ENCODE measurements at places on chromosomes 11 and 22.

DNA sequence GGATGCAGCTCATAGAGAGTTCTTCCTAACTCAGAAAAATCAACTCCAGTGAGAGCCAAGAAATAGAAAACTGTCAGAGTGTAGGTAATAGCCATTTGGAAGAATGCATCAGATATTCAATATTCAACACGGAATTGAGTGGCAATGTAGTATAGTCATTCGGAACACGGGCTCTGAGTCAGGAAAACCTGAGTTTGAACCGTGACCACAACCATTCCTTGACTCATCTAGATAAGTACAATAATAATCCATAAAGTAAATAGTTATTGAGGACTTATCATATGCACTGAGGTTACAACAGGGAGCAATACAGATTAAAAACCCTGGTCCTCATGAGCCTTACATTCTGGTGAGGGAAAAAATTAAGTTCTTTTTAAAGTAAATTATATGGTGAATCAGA, 62.6 kb upstream of the PHF21A start:
- no peak for DNase-seq

- DNase-seq: no peak
Observed at GRCh38 chr11:108698844-108699642, 34.2 kb downstream of the DDX10 start.

DNA sequence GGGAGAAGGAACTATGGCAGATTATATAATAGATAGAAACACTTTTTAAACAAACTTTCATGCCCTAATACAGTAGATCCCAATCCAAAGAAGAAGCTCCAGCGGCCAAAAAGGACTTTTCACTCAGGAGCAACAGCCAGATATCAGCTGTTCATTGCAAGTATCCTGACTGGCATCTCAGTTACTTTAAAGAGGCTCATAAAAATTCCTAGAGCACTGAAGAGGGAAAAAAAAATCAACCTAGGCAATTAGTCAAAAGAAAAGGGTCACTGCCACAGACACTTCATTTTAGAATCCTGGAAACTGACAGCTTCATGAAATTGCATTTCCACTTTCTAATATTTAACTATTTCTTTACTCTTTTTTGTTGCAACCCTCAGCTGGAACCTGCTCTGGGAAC, 170.6 kb upstream of the SOX6 start:
- DNase-seq: no peak

- DNase-seq: no peak
Observed at GRCh38 chr11:134233729-134234179, 9.3 kb downstream of the VPS26B start.

DNA sequence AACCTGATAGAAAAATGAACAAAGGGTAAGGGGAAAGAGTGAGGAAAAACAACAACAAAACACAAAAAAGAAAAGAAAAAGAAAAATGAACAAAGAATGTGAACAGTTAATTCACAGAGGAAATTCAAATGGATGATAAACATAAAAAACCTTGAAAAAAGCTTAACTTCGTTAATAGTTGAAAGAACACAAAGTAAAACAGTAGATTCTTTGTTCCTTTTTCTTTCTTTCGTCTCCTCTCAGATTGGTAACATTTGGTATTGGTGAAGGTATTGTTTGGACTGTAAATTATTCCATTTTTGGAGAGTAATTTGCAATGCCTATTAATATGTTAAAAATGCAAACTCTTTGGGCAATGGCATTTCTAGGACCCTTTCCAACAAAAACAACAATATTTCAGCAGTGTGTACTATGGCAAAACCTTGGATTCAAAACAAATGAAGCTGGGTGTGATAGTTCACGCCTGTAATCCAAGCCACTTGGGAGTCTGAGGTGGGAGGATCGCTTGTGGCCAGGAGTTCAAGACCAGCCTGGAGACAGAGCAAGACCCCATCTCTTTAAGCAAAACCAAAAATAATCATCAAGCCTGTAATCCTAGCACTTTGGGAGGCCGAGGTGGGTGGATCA, 3.3 kb upstream of the BACE1 start:
- DNase-seq: no peak

DNA sequence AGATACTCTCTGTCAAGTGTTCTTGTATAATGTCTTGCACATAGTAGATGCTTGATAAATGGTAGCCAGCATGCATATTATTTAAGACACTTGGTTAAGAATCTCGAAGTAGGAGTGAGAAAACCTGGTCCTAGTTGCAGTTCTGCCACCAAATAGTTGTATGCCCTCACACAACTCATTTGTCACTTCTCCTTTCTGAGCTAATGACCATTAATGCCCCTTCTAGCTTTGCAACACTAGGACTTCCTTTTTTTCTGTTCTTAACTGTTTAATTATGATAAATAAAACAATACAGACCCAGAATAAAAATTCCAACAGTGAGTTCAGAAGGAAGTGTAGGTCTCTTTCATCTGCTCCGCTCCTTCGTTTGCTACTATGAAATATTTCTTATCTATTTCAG, 453.6 kb downstream of the TMEM135 start:
- DNase-seq: no peak

DNA sequence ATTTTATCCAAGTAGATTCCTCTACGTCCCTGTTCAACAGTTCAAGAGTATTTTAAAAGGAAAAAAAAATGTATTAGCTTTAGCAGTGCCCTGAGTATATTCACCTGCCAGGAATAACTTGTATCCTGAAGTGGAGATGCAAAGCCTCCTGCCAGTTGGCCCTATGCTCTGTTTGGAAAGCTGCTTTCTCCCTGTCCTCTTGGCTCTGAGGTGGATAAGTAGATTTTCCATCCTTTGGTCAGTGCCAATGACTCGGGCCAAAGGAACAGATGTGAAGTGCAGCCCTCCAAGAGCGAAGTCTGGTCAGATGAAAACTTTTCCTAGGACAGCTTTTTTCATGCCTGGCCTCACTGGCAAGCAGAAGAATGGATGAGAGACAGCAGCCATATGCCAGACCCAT, 839.9 kb upstream of the TENM4 start:
- DNase-seq: no peak

DNA sequence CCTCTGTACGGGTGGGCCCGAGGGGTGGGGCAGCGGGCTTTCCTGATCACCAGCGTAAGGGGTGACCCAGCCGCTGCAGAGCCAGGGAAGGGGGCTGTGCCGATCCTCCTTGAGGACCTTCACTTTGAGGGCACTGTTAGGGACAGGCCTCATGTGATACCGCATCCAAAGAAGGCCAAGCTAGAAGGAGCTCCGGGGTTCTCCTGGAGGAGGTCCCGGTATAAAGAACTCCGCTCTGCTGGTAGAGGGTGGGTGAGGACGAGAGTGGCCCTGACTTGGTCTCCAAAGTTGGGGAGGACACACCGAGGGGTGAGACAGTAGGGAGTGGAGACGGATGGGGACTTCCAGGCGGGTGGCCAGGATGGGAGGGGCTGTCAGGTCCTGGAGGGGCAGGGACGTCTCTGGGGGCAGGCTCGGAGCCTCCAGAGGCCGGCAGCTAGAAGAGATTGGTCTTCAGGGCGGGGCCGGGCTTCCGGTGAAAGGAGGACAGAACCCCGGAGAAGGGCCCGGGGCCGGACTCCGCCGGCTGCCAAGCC, 4.6 kb downstream of the PHOX2A start:
- DNase-seq: no peak

DNA sequence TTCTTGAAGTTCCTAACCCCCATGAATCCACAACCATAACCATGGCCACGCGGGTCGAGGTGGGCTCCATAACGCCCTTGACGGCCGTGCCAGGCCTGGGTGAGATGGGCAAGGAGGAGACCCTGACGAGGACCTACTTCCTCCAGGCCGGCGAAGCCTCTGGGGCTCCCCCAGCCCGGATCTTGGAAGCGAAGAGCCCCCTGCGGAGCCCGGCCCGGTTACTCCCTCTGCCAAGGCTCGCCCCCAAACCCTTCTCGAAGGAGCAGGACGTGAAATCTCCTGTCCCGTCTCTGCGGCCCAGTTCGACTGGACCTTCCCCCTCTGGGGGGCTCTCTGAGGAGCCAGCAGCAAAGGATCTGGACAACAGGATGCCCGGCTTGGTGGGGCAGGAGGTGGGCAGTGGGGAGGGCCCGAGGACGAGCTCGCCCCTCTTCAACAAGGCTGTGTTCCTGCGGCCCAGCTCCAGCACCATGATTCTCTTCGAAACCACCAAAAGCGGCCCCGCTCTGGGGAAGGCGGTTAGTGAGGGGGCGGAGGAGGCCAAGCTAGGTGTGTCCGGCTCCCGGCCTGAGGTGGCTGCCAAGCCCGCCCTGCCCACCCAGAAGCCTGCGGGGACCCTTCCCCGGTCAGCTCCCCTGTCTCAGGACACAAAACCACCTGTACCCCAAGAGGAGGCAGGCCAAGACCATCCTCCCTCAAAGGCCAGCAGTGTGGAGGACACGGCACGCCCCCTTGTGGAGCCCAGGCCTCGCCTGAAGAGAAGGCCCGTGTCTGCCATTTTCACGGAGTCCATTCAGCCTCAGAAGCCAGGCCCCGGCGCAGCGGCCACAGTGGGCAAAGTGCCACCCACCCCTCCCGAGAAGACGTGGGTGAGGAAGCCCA, 75.7 kb downstream of the KIAA1671 start:
- no peak for DNase-seq

- no peak for DNase-seq
Observed at GRCh38 chr22:20765938-20766337, 8.0 kb upstream of the SERPIND1 start.

DNA sequence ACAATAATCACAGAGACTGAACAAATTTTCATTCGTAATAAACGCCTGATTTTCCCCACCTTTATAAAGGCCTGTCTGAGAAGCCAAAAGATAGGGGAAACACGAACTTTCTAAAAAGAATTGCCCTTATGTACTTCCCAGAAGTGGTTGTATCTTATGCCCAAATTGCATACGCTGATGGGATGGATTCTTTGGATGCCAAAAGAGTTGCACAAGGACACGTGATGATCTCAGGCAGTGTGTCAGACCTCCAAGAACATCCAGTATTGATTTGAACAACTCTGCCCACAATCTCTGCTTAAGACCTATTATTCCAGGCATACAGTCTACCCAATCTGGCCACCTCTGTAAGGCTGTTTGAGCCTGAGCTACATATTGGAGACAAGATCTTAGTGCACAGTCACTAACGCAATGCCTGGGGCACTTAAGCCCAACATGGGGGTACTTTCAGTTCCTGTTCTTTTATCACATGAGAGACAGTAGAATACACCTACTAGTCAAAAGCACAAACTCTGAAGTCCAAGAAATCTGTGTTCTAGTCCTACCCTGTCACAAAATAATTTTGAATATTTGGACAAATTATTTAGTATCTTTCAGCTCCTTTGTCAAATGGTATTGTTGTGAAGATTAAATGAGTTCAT, 38.9 kb downstream of the OR10A6 start:
- DNase-seq: no peak

DNA sequence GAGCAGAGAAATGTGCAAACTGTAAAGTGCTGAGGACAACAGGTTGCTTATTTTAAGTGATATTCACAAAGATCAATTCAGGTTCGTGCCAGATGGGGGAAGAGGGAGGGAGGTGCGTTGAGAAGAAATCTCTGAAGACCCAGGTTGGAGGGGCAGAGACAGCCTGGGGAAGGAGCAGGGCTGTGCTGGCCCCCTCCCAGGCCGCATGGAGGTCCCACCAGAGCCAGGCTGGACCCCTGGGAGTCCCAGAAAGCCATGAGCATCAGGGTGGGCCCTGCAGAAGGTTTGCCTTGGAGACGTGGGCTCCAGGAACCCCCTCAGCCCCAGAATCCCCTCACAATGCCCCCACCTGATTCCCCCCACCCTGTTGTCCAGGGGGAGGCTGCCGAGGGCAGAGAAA, 47.4 kb downstream of the IGLL1 start:
- DNase-seq: peak; percentile 4

- peak; percentile 65 for DNase-seq
Observed at GRCh38 chr11:114059278-114059983, at the start of gene ZBTB16. TSS of gene ZBTB16 (plus strand) at chr11:114059711. CDS start at chr11:114063301, 3,590 bp downstream.

- DNase-seq: no peak
Observed at GRCh38 chr11:5043380-5043779, 2.9 kb upstream of the OR52J3 start.

GRCh38 chr22:30250661-30251267, 4.2 kb upstream of the LIF start:
- no peak for DNase-seq

- no peak for DNase-seq
Observed at GRCh38 chr11:120086651-120087050, 51.3 kb downstream of the TRIM29 start.

DNA sequence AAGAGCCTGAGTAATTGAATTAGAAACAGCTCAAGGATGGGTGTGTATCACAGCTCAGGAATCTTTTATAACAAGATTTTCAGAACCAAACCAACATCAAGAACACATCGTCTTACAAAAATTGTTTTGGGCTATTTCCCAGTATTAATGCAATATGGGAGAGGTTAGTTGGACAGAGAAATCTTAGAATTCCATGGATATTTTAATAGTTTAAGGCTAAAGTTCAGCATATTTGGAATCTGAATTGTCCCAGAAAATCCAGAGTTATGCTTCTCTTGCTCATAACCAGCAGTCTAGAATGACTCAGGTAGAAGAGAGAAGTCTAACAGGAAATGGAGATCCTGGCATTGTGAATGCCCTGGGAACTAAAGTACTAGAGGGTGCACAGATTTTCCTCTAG, 74.6 kb downstream of the ADM start:
- DNase-seq: no peak

DNA sequence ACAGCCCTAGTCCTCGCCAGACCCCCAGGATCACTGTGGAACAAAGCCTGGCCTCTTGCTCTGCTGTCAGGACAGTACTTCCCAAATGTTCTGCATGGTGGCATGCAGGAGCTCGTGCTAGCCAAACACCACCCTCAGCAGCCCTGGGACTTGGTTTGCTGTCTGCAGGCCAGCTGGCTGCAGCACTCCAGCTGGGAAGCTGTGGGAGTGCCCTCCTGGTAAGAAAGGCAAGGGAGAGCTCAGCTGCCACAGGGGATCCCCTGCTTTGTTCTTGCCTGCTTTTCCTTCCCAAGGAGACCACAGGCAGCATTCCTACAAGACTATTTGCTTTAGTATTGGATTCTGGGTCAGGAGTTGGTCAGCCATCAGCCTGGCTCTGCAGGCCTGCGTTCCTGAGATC, 27.9 kb downstream of the TCIRG1 start:
- no peak for DNase-seq

DNA sequence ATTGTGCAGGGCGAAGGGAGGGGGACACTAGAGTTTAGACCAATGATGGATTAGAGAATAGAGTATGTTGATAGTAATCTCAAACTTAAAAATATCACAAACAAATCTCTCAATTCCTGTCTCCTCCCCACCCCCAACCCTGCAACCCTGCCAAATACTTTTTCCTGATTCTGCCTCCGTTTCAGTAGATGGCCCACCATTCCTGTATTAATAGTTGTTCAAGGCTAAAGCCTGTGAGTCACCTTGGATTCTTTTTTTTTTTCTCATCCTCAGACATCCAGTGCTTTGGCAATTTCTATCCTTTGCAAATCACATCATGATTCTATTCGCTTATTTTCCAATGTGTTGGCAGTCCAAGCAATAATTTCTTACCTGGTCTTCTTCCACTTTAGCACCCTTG, 207.9 kb downstream of the DYNC2H1 start:
- no peak for DNase-seq
